ENCODE measurements at places on chromosomes 1 and 21.
A peak's percentile ranks its signal among the peaks of the same experiment; 100 is the strongest.

DNA sequence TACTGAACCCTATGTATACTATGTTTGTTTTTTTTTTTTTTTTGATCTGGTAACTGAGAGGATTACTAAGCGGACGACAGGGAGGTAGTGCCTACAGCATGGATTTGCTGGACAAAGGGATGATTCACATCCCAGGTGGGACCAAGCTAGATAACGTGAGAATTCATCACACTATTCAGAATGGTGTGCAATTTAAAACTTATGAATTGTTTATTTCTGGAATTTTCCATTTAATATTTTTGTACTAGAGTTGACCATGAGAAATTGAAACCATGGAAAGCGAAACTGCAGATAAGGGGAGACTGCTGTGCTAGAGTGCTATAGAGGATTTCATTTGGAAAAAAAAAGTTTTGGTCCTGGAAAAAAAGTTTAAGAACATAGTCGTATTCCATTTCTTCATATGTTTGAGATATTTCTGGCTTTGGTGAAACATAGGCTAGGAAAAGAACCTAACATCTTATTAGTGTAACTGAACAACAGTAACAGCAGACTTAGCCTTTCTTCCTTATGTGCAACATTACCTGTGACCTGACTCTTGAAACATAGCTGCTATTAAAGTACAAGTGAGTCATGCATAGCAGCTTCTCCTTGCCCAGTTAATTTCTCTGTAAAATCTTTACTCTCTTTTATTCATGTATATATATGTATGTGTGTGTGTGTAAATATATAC lies 202.5 kb downstream of the FGGY start:
- DNase-seq, result peak; percentile 25

- no peak for DNase-seq
Observed at GRCh38 chr1:61372944-61373343, 290.6 kb downstream of the NFIA start.

GRCh38 chr1:200890818-200891773 lies 3.6 kb upstream of the INAVA start:
- no peak for DNase-seq

- peak; percentile 66 for DNase-seq
Observed at GRCh38 chr1:21638531-21639341, 30.4 kb downstream of the RAP1GAP start.

- no peak for DNase-seq
Observed at GRCh38 chr1:18495635-18496034, 14.9 kb downstream of the KLHDC7A start.

- no peak for DNase-seq
Observed at GRCh38 chr1:82646336-82646735, 845.6 kb downstream of the ADGRL2 start.

- no peak for DNase-seq
Observed at GRCh38 chr1:75522389-75522788, 88.5 kb downstream of the SLC44A5 start.

GRCh38 chr1:30145723-30146303 lies 577.6 kb downstream of the MATN1 start:
- no peak for DNase-seq

- DNase-seq, result no peak
Observed at GRCh38 chr1:87588495-87588894, 259.8 kb downstream of the LMO4 start.

GRCh38 chr1:197599789-197600188 lies 175.5 kb downstream of the DENND1B start:
- no peak for DNase-seq

- no peak for DNase-seq
Observed at GRCh38 chr1:26336477-26337205, 17.3 kb downstream of the CRYBG2 start.

DNA sequence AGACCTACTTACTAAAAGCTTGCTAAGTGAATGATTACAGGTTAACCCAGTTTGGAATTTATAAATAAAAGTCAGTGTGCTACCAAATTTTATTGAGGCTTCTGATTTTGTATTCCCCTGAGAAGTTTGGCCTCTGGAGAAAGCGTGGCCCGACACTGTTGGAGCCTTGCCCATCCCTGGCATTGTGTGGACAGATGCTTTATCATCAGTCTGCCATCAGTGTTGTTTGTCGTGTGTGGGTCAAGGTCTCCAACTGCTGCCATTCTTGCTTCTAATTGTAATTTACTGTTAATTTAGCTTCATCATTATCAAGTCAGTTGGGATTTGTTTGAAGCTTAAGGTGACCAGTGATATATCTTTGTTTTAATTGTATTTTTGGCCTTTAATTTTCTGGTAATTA lies 62.0 kb upstream of the LPGAT1 start:
- no peak for DNase-seq

GRCh38 chr1:86389307-86389706 lies 6.8 kb downstream of the ODF2L start:
- no peak for DNase-seq

DNA sequence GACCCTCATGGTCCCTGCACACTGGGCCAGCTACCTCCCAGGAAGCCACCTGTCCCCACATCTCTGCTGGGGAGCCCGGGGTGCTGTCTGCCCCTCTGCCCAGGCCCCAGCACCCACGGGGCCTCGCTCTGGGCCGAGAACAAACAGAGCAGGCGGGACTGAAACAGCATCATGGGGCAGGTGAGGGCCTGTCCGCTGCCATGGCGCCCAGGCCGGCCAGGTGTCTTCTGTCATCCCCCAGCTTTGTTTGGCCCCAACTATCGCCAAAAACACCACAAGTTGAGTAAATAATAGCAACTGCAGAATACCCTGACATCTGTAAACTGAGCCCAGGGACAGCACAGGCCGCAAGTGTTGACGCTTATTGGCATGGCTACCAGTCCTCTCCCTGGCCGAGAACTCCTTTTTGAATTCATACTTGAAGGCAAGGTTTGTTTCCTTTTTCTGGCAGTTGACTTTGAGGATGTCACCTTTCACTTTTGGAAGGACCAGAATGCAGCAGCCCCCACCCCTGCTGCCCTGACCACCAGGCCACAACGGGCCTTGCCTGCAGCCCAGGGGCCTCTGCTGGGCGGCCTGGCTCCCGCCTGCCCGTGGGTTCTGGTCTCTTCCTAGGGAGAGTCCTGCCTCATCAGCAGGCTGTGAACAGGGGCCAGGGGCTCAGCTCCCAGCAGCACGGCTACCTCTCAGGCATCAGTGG lies 152.7 kb downstream of the CASZ1 start:
- no peak for DNase-seq

DNA sequence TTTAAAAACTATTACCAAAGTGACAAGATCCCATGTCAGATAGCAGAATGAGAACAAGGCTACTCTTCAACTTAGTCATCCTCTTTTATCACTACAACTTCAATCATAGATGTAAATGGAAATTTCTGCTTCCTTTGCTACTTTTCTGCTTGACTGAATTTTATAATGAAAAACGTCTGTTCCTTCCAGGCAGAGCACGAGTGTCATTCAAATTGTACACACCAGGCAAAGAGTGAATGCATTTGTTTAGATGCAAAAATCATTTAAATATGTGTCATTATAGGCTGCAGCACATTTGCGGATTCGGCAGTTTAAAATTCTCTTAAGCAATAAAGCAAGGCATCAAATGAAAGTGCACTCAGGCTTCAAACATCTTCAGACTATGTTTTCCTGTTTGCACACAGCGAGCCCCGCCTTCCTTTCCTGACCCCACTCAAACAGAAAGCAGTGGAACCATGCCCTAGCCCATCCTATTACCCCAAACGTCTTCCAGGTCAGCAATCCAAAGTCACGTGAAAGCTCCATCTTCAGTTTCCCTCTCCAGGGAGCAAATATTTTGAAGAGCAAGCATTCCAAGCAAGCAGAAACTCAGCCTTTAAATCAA lies 99.6 kb downstream of the APP start:
- DNase-seq, result no peak

DNA sequence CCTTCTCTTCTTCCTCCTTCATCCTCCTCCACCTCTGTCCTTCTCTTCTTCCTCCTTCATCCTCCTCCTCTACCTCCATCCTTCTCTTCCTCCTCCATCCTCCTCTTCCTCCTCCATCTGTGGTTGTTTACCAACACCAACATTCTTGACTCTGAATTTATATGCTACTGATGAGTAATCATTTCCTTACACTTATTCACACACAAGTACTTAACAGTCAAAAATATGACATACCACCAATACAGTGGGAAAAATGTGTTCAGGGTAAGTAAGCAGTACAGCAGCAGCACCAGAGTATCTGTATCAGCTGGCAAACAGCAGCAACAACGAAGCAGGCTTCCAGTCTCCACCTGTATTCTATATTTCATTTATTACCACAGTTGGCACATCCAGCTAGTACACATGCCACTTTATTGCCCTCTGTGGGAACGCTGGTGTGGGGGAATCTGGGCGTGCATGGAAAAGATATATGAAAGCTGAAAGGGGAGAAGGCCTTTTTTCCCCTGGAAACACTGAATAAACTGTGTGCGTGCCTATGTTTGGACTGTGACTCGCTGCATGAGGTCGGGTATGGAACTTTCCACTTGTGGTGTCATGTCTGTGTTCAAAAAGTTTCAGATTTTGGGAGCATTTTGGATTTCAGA lies 16.0 kb downstream of the ADSS2 start:
- DNase-seq, result no peak

DNA sequence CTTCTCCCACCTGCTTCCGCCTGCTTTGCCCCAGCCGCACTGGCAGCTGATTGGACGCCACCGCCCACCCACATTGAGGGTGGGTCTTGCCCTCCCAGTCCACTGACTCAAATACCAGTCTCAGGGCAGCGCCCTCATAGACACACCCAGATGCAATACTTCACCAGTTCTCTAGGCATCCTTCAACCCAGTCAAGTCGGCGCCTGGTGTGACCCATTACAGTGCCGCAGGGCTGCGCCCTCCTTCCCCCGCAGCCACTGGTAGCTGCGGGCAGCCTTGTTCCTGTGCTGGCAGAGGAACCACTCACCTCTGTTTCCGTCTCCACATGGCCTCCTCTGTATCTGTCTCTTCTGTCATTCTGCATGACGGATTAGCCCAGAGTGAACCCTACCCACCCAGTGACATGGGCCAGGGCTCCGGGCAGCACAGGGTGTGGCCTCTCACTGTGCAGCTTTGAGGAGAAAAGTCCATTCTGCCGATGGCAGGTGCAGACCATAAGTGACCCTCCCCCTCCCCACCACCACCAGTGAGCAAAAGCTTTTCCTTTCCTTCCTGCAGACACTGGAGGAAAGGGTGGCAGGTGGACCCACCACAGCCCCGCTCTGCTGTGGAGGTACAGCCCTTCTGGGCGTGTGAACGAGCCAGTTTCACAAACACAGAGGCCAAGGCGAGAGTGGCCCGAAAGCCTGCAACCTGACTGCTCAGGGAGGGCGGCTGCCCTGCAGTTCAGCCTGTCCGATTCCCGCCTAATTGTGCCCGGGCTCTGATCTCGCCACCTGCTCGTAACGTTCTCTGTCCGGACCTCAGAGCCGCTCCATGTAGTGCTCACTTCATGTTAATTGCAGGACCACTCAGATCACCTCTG lies 57.1 kb downstream of the FAAP20 start:
- no peak for DNase-seq

DNA sequence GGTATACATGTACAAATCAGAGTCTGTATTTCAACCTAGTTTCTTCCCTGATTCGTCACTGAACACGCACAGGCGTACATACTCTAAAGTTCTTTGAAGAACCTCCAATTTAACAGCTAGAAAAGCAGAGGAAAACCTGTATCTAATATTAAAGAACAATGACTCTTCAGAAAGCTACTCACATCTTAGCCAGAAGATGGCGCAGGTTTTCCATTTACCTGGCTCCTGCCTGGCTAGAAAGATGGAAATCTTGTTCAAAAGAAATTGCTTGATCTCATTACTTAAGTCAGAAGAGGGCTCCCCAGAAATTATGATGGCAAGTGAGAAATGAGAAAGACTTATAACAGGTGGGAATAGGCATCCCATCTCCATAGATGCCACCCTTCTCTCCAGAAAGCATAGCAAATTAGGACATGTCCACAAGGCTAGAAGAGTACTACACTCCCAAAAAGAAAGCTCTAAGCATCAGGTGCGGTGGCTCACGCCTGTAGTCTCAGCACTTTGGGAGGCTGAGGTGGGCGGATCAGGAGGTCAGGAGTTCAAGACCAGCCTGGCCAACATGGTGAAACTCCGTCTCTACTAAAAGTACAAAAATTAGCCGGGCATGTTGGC lies 19.0 kb upstream of the L1TD1 start:
- no peak for DNase-seq

DNA sequence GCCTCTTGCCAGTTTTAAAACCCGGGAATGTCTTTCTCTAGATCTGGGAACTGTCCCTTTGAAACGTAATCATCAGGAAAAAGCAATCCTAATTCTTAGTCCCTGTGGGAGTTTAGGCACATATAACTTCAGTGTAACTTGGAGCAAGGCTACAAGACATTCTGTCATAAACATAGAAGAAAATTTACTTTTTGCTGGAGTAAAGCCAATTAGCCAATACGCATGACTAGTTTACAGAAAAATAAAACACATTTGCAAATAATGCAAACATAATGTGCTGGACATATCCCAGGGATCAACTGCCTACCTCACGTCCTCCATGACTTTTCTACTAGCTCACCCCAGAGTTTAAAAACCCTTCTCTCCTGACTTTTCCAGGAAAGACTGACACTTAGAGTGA lies 970.6 kb downstream of the MRPL39 start:
- DNase-seq, result no peak

DNA sequence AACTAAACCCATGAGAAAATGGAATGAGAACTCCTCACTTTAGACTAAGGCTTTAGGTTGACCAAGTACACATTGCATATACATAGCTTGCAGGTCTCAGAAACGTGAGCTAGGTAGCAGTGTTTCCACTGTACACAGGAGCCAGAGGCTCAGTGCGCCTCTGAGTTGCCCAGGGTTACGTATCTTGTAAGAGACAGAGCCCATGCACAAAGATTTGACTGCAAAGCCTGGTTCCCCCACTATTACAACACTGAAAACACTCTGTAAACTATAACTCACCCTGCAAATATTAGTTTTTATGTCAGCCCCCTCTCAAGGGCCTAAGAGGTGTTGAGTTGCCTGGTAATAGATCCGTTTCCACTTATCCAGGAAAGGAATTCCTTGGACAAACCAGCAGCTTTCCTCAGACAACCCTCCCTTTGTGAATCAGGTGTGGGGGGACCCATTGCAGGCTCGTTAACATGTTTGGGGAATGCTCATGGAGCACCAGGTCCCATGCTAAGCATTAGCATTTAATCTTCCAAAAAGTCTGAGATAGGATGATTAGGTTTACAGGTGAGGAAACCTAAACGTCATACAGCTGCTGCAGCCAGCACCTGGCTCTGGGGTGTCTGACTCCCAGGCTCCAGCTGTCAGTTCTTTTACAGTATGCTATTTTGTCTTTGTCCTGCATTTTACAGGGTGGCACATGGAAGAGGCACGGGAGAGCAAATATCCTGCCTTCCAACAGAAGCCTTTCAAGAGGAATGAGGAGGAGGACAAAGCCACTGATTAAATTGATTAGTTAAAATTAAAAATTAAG lies 25.7 kb downstream of the TENT5C start:
- DNase-seq, result no peak
